ENCODE measurements at places on chromosomes 4 and X.

- DNase-seq = no peak
Observed at GRCh38 chr4:110195561-110196205, 2.7 kb downstream of the ELOVL6 start.

GRCh38 chr4:83876047-83876446 lies 340.1 kb downstream of the GPAT3 start:
- DNase-seq = no peak

DNA sequence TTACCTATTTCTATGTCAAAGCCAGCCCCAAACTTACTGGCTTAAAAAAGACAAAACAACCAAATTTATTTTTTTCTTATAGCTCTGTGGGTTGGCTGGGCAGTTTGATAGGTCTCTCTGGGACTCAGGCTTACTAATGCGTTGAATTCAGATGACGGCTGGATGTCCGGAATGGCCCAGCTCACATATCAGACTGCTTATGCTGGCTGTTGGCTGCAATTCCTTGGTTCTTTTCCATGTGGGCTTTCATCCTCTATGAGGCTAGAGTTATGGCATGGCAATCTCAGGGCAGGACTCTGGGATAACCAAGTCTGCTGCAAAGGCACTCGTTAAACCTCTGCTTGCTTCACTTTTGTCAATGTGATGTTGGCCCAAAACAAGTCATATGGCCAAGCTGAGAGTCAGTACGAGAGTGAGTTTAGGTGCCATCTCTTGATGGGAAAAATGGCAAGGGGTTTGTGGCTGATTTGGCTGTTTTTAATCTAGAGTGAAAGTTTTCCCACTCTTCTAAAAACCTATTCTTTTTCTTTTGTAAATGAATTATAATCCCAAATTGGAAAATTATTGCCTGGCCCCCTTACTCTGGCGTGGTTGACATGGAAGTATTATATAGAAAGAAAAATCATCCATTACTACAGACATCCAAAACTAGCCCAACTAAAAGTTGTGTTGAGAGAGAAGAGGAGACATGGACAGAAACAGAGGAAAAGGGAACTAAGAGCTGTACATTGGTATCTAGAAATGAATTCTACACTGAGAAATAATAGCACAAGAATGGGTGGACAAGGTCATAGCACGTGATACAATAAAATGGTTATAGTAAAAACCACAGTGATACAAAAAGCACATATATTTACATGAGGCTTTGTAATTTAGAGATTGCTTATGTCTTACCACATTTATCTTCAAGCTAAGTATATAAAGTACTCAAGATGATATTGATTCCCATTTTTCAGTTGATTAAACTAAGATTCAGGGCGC lies 6.6 kb downstream of the PRIMPOL start:
- peak; percentile 44 for DNase-seq

- DNase-seq = no peak
Observed at GRCh38 chrX:790783-791360, 160.3 kb downstream of the SHOX start.

- DNase-seq = no peak
Observed at GRCh38 chr4:80610845-80611677, 275.5 kb downstream of the CFAP299 start.

- no peak for DNase-seq
Observed at GRCh38 chr4:88006956-88007303, 505 bp upstream of the PKD2 start.

DNA sequence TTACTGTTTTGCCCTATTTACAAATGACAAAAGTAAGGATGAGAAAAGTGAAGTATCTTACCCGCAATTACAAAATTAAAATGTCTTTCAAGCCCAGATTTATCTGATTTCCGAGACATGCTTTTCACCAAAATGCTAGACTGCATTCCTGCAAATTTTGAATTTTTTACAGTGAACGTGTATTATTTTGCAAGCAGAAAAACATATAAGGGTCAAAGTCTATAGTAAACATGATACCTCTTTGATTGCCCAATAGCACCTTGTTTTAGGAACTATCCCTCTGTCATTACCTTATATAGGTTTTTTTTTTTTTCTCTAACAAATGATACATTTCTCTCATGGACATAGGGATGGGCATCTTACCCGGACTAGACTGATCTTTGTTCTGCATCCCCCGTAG lies 134.2 kb upstream of the RAP2C start:
- no peak for DNase-seq

DNA sequence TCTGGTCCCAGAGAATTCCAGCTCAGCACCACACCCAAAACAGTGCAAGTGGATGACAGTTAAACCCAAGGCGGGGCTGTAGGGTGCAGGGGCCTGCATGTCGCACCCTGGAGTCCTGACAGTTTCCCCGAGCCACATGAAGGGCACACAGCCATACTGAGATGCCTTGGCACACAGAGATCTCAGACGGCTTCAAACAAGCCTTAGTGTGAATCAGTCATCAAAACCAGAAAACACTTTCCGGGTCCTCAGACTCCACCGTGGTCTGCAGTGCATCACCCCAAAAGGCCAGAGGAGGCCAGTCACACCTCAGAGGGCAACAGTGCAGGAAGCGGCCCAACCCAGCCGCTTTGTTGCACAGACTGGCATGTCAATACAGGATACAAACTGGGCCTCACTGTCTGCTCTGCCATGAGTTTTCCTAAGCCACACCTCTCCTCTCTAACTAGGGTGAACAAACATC lies 64.6 kb upstream of the ENPP6 start:
- no peak for DNase-seq

DNA sequence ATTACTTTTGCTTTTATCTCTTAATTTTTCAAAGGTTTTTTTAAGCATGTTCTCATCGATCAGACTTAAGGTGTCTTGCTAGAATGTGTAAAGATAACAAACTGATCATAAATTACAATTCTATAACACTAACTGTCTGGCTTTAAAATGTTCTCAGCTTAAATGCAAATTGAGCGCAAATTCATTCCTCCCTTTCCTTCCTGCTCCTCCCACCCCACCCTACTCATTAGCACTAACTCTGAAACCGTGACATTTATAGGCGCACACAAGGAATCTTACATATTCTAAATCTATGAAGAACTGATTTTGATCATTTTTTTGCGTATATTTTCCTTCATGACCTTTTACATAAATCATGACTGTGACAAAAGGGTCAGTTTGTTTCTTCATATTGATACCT lies 590.0 kb upstream of the DIAPH2 start:
- DNase-seq = no peak

- no peak for DNase-seq
Observed at GRCh38 chrX:13742397-13743176, 8.0 kb downstream of the OFD1 start.

GRCh38 chrX:119688911-119689321 lies 4.1 kb downstream of the SEPTIN6 start:
- DNase-seq = no peak

DNA sequence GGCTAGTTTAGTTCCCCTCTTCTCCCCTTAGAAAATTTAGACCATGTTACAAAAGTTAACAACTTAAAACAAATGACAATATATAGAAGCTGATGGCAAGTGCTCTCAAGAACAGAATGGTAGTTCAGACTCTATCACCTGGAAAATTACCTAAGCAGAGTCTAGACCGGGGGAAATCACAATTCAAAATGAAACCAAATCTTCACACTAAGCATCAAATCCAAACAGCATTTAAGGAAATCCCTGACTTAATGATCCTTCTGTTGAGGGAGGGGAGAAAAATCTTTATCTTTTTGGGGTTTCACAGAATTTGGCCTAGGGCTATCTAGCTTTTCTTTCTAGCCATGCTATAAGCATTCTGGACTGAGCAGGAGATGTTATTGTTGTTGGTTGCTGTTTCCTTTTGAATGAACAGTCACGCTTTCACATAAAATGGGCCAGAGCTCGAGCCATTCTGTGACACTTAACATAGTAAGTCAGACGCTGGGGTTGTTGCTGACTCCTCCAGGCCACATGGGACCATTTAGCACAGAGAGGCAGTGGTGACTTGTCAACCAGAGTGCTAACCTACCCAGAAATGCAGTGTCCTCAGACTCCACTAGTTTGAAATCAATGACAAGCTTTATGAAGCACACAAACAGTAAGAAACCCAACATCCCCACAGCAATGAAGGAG lies 16.0 kb upstream of the LSM6 start:
- DNase-seq = no peak

DNA sequence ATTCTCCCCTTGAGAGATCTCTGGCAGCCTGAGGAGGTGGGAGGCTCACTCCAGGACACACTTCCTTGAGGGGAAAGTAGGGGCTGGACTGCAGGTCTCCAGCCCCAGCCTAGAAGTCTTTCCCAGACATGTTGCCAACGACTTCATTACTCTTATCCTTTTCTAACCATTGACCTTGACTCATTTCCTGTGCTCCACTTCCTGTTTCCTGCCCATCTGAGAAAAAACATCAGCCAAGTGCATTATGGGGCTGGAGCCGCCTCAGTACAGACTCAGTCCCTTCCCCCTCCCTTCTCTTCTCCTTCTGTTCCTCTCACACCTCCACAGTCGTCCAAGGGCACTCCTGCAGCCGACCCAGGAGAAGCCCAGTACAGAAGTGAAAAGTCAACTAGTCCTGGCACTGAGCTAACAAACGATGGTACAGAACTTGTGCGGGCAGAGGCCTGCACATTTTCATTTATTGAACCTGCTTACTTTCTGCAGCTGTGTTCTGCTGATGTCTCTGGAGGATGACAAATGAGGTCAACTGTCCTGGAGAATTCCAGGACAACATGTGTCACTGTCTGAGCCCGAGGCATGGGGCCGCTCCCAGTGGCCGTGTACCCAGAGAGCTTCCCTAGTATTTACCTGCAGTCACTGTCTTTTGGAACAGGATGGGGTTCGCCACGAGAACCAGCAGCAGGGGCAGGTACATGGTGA lies 20.1 kb downstream of the GPR143 start:
- no peak for DNase-seq

GRCh38 chrX:482192-482701 lies 95.5 kb upstream of the PPP2R3B start:
- DNase-seq = no peak

DNA sequence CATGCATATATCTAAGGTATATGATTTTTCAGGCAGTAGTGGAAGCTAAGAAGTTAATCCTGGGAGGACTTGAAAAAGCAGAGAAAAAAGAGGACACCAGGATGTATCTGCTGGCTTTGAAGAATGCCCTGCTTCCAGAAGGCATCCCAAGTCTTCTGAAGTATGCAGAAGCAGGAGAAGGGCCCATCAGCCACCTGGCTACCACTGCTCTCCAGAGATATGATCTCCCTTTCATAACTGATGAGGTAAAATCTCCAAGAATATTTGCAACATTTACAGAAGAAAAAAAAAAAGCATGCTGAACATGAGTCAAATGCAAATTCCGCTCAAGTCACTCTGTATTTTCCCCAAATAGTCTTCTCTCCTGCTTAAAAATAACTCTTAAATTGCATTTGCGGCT lies 32.1 kb downstream of the MTTP start:
- no peak for DNase-seq

GRCh38 chr4:121733942-121734341 lies 31.0 kb downstream of the SMIM43 start:
- DNase-seq = no peak

DNA sequence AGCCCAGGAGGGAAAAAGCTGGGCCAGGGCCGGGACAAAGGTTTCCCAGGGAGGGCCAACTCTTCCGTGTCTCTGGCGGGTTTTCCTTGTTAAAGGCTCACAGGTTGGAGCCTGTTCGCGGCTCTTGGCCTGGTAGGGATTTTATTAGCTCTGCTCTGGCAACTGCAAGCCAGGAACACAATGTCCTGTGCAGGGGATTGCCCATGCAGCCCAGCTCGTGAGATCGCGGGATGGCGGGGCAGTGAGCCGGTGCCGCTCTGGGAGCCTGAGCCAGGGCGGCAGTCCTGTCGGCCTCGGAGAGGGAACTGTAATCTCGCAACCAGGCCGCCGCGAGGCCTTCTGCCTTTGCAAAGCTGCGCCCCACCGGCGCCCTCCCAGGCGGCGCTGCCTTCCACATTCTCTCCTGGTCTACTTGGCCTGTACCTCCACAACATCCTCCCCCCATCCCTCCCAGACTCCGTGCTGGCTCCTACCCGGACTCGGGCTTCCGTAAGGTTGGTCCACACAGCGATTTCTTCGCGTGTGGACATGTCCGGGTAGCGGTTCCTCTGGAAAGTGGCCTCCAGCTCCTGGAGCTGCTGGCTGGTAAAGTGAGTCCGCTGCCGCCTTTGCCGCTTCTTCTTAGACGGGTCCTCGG lies 2.1 kb downstream of the PITX2 start:
- no peak for DNase-seq

DNA sequence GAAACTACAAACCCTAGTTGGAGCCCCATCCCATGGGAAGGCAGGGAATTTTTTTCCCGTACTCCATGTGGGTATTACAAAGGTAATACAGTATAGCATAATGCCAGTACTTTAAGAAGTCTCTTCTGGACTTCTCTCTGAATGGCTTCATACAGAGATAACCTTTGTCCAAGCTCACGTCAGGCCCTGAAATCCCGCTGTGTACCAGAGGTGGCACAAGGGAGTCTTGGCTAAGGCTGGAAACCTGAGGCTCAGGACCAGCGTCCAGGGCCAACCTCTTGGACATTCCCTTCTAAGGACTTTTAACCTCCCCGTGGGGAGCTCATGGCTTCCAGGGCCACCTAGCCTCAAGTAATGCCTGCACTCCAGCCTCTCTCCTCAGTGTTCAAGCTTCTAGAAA lies 338.9 kb upstream of the FAM241A start:
- DNase-seq = no peak

DNA sequence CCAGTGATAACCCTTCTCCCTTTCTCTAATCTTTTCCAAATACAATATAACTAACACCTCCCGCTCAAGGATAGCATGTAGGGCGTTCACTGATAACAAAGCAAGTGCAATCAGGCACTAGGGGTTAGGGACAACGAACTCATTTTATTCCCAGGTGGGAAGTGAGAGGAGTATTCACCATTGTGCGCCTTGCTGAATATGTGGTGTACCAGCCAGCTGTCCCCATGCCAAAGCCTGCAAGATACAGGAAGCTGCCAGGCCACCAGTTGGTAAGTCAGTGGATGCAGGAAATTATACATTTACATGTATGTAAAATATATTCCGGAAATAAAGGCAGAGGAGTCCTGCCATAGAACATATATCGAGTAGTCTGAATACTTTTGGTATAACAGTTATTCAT lies 6.3 kb upstream of the HPRT1 start:
- no peak for DNase-seq

DNA sequence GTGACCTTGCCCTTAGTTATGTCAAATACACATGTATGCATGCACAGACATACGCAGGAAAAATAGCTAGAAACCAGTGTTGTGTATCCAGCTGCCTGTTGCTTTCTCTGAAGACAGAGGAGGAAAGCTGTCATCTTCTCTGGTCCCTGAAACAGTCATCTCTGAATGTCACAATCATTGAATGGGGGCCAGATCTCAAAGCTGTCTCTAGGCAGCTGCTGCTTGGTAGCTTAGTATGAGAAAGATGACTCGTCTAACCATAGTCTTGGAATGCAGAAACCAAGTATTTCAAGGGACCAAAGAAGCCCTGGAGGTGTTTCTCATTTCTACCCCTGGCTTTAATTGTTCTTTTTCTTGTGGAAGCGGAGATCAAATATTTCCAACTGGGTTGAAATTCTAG lies 4.0 kb downstream of the GRIA3 start:
- no peak for DNase-seq

DNA sequence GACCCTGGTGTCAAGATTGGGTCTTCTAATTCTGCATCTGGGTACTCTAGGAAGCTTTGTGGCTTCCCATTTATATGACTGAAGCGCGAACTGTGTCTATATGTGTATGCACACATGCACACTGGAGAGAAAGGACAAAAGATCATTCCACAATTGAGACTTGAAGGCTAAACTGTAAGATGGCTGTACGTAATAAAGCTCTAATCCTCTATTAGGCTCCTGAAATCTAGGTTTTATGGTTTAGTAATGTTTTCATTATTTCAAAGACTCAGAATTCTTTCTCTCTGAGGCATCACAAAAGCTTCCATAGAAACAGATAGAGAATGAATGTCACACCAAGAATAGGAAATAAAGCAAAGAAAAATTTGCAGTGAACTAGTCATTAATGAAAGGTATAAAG lies 320.7 kb upstream of the FTHL17 start:
- DNase-seq = no peak

Measured in left hindlimb (tissue), 1 donor.